Lower lobe of right lung (tissue), 2 donors: ENCODE measurements at places on chromosomes 7 and 10.
A peak's percentile ranks its signal among the peaks of the same experiment; 100 is the strongest.

- H3K4me3 ChIP-seq: no peak overlapping the region
- H3K4me1 ChIP-seq: peaks cover 15% of the 10 kb centered on the region
- no peaks in the 10 kb centered on the region for H3K36me3 ChIP-seq
- H3K27me3 ChIP-seq: no peaks in the 10 kb centered on the region
- H3K27ac ChIP-seq: no peak overlapping the region
- DNase-seq: no peak
These were observed 24.1 kb upstream of the LRRC17 start for GRCh38 chr7:102888561-102889233.

DNA sequence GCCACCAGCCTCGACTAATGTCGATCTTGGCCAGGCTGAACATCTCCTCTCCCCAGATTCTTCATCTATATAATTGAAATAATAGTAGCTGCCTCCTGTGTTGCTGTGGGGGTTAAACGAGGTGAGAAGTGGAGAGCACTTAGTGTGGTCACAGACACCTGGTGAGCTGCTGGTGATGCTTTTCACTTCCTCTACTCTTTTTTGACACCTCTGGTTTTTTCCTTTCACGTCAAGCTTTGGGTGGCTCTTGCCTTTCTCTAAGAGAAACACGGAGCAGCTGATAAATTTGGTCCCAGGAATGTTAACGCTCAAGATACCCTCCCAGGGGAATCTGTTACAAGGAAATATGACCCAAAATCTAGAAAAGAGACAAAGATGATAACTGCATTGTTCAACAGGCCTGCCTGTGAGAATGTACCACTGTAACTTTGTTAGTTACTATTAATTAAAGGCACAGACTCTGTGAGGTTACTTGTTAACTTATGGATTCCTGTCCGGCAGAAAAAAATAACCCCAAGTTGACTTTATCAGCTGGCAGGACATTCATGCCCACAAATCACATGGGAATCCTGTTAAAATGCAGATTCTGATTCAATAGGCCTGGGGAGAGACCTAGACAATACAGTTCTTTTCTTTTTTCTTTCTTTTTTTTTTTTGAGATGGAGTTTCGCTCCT is 9.5 kb upstream of the NPFFR1 start:
- no peak overlapping the region for H3K4me3 ChIP-seq
- no peaks in the 10 kb centered on the region for H3K36me3 ChIP-seq
- no peak overlapping the region for H3K27ac ChIP-seq
- H3K4me1 ChIP-seq: peaks cover 20% of the 10 kb centered on the region
- H3K27me3 ChIP-seq: no peaks in the 10 kb centered on the region

DNA sequence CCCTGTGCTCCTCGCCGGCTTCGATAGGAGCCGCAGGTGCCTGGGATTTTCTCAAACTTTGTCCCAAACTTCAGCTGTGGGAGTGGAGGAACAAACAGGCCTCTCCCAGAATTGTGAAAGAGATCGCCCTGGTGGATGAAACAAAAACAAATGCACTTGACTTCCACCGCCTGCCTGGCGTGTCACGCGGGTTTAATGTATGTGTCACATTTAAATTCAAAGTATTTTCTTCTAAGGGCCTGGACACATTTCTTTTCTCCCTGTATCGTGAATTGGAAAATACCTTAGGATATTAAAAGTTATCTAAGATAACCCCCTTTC is 694 bp upstream of the WASL start:
- H3K27ac ChIP-seq: peak overlapping the region; percentile 98
- peaks cover 39% of the 10 kb centered on the region for H3K4me1 ChIP-seq
- no peaks in the 10 kb centered on the region for H3K27me3 ChIP-seq
- H3K36me3 ChIP-seq: no peaks in the 10 kb centered on the region
- DNase-seq: peak; percentile 60

- H3K36me3 ChIP-seq: no peaks in the 10 kb centered on the region
- no peak overlapping the region for H3K27ac ChIP-seq
- DNase-seq: no peak
These were observed 19.5 kb downstream of the KCNH2 start for GRCh38 chr7:150958597-150958996.

DNA sequence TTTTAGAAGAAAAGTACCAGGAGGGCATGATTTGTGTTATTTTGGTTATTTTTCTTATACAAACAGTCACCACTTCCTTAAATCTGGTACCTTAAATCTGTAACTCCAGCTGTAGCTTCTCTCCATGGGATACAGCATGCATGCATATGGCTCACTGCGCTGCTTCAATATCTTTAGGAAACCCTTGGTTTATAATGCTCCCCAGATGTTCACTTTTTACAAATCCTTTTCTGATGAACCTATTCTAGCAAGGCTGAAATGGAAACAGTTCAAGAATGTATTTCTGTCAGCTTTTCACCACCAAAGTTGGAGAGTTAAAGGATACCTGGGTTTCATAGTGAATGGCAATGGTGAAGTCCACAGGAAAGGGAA is 50.9 kb downstream of the LAMB4 start:
- H3K27ac ChIP-seq: no peak overlapping the region
- no peak for DNase-seq
- H3K4me3 ChIP-seq: no peak overlapping the region
- peaks cover 20% of the 10 kb centered on the region for H3K4me1 ChIP-seq
- no peaks in the 10 kb centered on the region for H3K27me3 ChIP-seq
- H3K36me3 ChIP-seq: no peaks in the 10 kb centered on the region

DNA sequence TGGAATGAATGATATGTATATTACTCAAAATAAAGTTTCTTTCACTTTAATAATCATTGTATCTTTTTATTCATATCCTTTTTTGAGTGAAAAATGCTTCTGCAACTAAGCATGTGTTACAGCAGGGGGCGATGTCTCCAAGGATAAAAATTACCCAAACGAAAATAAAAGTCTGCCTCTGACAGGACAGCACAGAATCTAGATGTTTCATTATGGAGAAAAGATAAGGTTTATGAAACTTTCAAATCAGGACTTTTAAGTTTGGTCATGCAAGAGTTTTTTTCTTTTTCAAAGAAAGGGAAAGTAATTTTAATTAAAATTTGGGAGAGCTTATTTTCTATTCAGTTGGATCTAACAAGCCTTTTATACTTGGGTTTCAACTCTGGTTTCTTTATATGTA is 48.4 kb downstream of the TES start:
- H3K27me3 ChIP-seq: no peaks in the 10 kb centered on the region
- no peak overlapping the region for H3K27ac ChIP-seq
- no peaks in the 10 kb centered on the region for H3K4me1 ChIP-seq
- H3K36me3 ChIP-seq: peaks cover 16% of the 10 kb centered on the region

DNA sequence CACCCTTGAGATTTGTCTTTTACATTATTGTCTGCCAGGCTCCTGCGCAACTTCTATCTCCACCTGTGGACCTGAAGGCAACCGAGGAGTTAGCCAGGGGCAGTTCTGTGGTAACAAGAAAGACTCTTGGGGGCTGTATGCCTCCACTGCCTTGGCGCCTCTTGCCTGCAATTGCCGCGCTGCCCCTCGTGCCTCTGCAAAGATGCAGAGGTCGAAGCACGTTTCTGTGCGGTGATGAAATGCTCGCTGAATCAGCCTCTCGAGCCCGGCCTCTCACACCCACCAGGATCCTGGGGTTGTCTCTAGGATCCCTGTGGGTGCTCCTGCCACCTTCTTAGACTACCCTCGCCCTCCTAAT is 486 bp upstream of the LHFPL3 start:
- no peak overlapping the region for H3K27ac ChIP-seq
- no peak overlapping the region for H3K4me3 ChIP-seq
- DNase-seq: no peak

GRCh38 chr10:127563718-127564553 is 14.8 kb downstream of the NPS start:
- H3K4me1 ChIP-seq: peaks cover 8% of the 10 kb centered on the region
- no peak overlapping the region for H3K4me3 ChIP-seq

DNA sequence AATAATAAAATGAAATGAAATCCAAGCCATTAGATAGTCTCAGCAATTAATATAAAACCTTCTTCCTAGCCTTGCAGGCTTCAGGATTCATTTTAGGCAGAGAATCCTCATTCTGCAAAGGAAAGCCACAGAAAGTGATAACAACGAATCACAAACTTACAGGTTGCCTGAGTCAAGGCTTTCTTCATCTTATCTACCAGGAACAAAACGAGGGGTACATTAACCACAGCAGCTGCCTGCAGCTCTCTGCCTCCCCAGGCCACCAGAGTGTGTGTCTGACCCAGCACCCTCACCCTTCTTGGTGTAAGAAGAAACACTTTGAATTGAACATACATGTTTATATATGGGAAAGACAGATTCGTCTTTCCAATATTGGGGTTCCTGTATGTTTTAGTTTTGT is 12.5 kb upstream of the TNS3 start:
- H3K27ac ChIP-seq: no peak overlapping the region
- H3K36me3 ChIP-seq: no peaks in the 10 kb centered on the region
- H3K27me3 ChIP-seq: no peaks in the 10 kb centered on the region
- DNase-seq: no peak
- H3K4me1 ChIP-seq: peaks cover 6% of the 10 kb centered on the region

DNA sequence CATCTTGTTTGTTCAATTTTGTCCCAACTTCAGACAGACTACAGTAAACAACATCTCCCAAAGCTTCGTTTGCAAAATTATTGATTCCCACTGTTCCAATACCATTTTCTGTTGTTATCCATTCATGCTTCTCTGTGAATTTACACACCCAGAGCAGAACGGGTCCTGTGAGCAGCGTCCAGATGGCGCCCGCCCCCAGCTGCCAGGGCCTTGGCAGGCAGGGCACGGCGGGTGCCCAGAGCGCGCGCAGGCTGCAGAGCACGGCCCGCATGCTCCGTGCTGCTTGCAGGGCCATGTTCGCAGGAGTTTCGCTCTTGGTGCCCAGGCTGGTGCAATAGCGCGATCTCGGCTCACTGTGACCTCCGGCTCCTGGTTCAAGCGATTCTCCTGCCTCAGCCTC is 32.5 kb upstream of the SEPTIN7 start:
- no peak overlapping the region for H3K27ac ChIP-seq
- H3K4me3 ChIP-seq: no peak overlapping the region
- no peaks in the 10 kb centered on the region for H3K27me3 ChIP-seq
- no peaks in the 10 kb centered on the region for H3K4me1 ChIP-seq
- DNase-seq: no peak

- H3K27me3 ChIP-seq: no peaks in the 10 kb centered on the region
- no peaks in the 10 kb centered on the region for H3K36me3 ChIP-seq
- H3K4me1 ChIP-seq: peaks cover 25% of the 10 kb centered on the region
- H3K4me3 ChIP-seq: peak overlapping the region; percentile 1
These were observed 16.1 kb upstream of the JMJD1C start for GRCh38 chr10:63481815-63482421.

GRCh38 chr7:129376778-129377700 is 57.2 kb upstream of the STRIP2 start:
- peaks cover 6% of the 10 kb centered on the region for H3K4me1 ChIP-seq
- H3K27me3 ChIP-seq: no peaks in the 10 kb centered on the region
- H3K36me3 ChIP-seq: peaks cover 8% of the 10 kb centered on the region

DNA sequence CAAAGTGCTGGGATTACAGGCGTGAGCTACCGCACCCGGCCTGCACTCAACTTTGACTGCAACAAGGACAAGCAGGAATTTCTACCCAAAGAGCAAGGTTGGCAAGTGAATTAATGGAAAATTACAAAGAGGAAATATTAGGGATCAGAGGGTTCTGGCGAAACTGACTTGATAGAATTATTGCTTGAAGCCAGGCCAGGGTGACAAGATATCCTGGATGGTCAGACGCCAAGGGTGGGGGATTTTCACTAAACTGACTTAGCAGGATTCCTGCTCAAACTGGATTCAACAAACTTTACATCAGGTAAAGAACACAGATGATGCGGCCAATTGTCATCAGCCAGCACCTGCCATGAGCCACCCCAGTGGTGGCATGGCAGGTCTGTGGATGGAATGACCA is 603.6 kb upstream of the MGMT start:
- no peaks in the 10 kb centered on the region for H3K27me3 ChIP-seq
- H3K27ac ChIP-seq: no peak overlapping the region

GRCh38 chr10:47156873-47157272 is 143.1 kb upstream of the GDF10 start:
- H3K27ac ChIP-seq: no peak overlapping the region
- DNase-seq: no peak
- H3K36me3 ChIP-seq: no peaks in the 10 kb centered on the region
- no peaks in the 10 kb centered on the region for H3K27me3 ChIP-seq
- H3K4me1 ChIP-seq: no peaks in the 10 kb centered on the region
- no peak overlapping the region for H3K4me3 ChIP-seq

DNA sequence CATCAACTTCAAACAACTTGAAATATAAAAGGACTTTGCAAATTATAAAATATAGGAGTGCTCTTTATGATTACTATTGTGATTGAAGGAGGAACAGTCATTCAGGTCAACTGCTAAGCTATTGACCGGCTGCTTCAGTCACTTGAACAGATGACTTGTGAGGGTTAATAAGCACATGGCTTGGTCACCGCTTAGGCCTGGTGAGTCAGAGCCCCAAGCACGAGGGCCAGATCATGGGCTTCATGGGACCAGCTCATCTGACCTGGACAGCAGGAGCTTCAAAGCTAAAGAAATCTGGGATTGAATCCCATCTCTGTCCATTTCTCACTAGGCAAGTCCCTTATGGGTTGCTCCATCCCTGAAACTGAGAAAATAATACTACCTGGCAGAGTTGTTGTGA is 60.4 kb upstream of the ADO start:
- H3K4me1 ChIP-seq: peaks cover 6% of the 10 kb centered on the region
- H3K36me3 ChIP-seq: no peaks in the 10 kb centered on the region
- no peak overlapping the region for H3K4me3 ChIP-seq
- H3K27me3 ChIP-seq: no peaks in the 10 kb centered on the region
- H3K27ac ChIP-seq: no peak overlapping the region

- no peaks in the 10 kb centered on the region for H3K27me3 ChIP-seq
- H3K27ac ChIP-seq: no peak overlapping the region
- DNase-seq: no peak
These were observed 674.8 kb downstream of the KCNMA1 start for GRCh38 chr10:76962851-76963250.

DNA sequence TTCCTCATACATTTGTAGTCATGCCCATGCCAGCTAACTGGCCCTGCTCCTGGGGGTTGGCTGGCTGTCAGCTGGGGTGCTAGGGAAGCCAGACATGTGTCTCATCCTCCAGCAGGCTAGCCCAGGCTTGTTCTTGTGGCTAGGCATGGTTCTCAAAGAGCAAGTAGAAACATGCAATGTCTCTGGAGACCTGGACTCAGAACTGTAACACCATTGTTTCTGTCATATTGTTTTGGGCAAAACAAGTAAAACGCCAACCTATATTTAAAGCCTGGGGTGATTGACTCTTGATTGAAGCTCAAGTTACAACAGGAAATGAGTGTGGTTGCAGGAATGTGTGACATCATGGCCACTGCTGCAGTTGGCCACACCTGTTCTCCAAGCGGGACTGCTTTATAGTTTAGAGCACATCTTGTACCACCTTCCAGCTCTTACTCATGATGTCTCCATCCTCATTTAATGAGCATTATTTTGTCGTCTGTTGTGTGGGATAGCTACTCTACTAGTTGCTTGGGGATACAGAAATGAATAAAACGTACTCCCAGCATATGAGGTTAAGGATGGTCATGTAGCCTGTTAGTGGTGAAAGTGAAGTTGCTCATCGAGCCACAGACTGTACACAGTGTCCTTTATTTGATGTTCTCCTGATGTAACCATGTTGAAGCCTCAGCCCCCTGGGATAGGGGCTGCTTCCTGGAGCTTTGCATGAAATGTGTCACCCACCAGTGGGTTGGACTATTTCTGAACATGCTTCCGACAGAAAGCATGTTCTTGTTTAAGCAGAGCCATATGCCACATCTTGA is 168.4 kb downstream of the SORCS3 start:
- H3K4me3 ChIP-seq: no peak overlapping the region
- no peak for DNase-seq
- H3K4me1 ChIP-seq: no peaks in the 10 kb centered on the region
- no peaks in the 10 kb centered on the region for H3K36me3 ChIP-seq
